ENCODE measurements at places on chromosomes 6 and 20. TPM values are rescaled to one million over a fixed set of nuclear protein-coding genes. Genes with fewer than 3 reads are reported as not detected.

Gene APOBEC2
- not detected for total RNA-seq

Gene ZFP57
- total RNA-seq = not detected

Gene TCF21
- not detected for total RNA-seq

Gene ISM1
- not detected for total RNA-seq

Gene MYL9
- total RNA-seq = 1.1 TPM

Gene SLC26A8
- not detected for total RNA-seq

Gene DEF6
- total RNA-seq = 215 TPM

Gene KIF13A
- total RNA-seq = not detected

Gene RBPJL
- total RNA-seq = not detected

Gene TMC2
- not detected for total RNA-seq

Gene NKAIN2
- not detected for total RNA-seq

Gene RAB32
- total RNA-seq = not detected

Gene YIPF3
- total RNA-seq = 71.5 TPM

Gene EPHA7
- not detected for total RNA-seq

Gene AFDN
- total RNA-seq = 45.9 TPM

Gene GNAS-AS1
- total RNA-seq = 0.65 TPM

Gene TRIM10
- not detected for total RNA-seq

Gene USP49
- total RNA-seq = 6.8 TPM

Gene PNPLA1
- not detected for total RNA-seq

Gene ZNF133
- total RNA-seq = 10.2 TPM
